ENCODE measurements at places on chromosomes 3 and 15.

GRCh38 chr15:92807971-92808571 is 92.1 kb upstream of the CHD2 start:
- no peak for DNase-seq

DNA sequence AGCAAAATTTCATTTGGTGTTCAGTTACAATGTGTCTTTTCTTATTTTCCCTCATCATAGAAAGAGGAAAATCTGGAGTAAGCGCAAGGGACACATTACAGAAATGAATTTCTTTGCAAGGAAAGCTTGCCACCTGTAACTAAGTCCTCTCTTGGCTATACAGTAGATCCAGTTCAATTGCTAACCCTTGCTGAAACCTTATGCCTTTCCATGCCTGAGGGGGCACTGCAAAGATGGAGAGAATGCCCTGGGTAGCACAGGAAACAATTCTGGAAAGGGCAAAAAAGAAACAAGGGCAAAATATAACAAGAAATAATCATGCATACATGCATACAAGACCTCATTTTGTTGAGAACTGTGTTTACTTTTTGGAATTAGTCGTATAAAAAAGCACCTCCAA is 4.3 kb downstream of the CADM2 start:
- DNase-seq, result no peak

GRCh38 chr15:62934236-62934971 is 108.1 kb upstream of the TPM1 start:
- no peak for DNase-seq

GRCh38 chr3:53075743-53076140 is 29.9 kb upstream of the SFMBT1 start:
- DNase-seq, result no peak

DNA sequence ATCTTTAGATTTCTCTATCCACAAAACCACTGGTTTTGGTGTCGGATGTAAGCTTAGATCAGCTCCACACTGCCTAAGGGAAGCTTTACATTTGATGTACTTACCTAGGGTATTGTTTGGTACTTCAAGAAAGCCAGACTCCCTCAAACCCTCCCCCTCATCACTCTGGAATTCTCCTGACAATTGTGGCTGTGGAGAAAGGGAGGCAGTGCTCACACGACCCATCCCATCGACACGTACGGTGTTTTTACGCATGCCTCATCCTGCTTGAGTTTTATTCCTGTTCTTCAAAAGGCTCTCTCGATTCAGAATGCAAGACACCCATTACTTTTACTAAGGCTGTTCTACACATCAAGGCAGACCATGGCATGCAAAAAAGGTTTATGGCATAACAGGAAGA is 67.3 kb upstream of the ONECUT1 start:
- DNase-seq, result no peak

DNA sequence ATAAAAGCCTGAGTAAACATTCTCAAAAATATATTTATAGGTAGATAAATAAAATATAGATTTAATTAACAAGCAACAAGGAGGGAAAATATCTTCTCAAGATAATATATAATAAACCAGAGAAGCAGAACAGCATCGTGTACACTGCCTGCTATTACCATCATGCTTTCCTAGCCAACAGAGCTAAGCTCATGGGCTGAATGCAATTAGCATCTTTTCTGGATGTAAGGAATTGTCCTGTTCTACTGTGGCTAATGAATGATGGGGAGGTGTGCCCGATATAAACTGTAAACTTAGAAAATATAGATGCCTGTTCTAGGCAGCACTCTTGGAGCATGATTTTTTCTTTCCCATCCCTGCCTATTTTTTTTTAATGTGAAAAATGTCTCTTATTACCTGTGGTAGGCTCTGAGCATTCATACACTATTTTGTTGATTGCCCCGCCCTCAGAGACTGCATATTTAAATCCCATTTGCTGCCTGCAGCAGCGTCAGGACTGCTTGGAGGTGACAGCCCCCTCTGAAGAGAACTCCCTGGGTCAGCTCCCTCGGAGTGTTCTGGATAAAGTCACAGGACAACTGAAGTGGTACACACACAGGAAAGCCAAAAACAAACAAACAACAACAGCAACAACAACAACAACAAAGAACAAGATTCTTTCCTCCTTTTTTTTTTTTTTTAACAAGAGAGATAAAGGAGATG is 312.3 kb downstream of the SATB1 start:
- no peak for DNase-seq

DNA sequence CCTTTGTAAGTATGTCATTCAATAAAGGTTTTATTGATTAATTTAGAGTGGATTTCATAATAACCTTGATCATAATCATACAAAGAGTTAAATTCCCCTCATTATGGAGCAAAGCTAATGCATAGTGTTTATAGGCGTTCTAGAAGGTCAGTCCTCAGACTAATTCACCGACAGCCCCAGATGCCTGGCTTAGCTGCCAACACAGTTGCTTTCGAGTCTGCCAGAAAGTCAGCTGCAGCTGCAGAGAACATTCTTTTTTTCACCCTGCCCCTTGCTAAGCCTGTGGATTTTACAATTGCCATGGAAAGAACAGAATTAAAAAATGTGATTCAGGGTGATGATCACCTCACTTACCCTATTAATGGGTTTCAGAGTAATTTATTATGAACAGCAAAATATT is 21.2 kb downstream of the CADM2 start:
- no peak for DNase-seq

GRCh38 chr3:127053979-127054378 is 71.1 kb downstream of the PLXNA1 start:
- DNase-seq, result no peak

- no peak for DNase-seq
Observed at GRCh38 chr15:94749811-94750617, 518.7 kb downstream of the MCTP2 start.

DNA sequence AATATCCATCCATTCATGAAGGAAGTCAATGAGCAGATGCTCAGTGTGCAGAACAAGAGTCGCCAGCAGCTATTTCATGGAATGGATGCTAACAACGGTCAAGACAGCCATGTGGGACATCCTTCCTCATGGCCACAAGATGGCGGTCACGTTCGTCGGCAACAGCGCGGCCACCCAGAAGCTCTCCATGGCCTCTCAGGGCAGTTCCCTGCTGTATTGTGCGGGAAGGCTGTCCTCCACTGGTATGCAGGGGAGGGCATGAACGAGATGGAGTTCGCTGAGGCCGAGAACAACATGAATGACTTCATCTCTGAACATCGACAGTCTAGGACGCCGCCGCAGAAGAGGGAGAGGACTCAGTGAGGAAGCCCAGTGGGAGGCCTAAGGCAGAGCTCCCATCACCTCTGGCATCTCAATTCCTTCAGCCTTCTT is 208.3 kb downstream of the TJP1 start:
- DNase-seq, result no peak

DNA sequence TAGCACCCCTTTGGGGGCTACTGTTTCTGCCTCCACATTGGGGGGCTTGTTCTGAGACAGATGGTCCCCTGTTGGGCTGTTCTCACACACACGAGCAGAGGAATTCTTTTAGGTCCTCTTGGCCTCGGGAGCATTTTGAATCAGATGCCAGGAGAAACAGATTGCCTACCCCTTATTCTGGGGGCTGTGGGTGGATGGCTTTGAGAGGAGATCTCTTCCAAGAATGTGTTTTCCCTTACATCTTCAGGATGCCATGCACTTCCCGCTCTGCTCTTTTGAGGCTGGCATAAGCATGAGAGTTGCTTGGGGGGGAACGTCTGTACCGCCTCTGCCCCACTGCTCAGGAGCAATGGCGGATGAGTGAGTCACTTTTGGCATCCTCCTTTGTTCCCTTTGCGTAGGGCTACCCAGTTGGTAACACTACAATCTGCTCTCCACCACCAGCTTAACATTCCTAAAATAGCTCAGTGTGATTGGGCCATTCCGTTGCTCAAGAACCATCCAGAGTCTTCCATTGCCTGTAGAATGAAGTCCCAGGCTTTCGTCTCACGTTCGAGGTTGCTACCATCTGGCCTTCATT is 154.4 kb downstream of the RPLP1 start:
- no peak for DNase-seq

DNA sequence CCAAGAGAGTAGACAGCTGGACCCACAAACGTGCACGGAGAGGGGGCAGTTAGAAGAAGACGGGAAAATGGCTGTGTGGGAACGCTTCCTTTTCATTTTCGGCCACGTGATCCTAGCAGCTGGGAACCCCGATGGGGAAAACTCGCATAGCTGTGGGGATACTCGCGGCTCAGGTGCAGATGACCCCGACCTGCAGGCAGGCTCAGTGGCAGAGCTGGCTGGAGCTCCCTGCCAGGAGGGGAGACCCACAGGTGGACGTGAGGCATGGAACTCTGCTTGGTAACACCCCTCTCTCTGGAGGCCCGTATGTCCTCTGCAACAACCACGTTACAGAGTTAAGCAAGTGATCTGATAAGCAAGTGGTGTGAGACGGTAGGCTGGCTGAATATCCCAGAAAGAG is 84.6 kb upstream of the SNRPA1 start:
- no peak for DNase-seq

DNA sequence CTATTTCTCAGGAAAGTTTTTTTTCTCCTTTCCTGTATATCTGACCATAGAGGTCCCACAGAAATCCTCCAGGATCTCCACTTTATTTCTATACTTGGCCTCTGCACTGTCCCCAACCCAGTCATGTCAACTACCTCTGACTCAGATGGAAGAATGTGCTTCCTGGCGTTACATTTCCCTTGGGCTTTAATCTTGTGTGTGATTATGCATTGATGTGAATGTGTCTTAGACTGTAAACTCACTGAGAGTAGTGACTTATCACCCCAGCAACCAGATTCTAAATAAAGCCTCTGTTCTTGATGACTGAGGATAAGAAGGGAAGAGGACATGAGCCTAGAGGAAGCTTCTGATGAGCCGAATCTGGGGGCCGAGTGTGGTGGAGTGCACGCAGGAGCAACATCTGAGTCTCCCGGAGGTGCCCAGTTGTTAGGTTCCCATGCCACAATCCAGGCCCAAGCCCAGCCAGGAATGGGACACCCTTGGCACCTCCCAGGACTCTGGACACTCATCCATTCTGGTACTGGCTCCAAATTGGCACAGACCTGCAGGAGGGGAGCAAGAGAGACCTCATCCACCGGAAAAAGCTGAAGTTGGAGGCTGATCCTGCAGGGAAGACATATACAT is 32.1 kb upstream of the HEG1 start:
- DNase-seq, result no peak
